NCI-H146 (cell line): ENCODE measurements at places on chromosomes 16 and 17.

- no peak for DNase-seq
Observed at GRCh38 chr17:81804559-81805399, 829 bp downstream of the GCGR start.

DNA sequence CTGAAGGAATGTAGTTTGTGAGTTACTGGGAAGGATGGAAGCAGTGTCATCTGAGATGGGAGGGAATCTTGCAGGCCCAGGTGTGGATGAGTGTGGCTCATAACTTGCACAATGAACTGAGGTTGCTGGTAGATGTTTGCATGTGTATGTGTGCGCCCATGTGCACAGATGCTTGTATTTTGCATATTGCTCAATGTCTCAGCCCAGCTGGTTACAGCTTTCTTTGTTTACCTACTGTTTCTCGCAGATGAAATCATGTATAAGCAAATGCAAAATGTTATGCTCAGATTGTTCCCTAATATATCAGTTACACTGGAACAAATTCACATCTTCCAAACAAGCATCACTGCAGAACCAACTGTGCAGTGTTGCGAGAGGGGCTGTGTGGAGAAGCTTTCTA, 452.2 kb upstream of the EEF2KMT start:
- DNase-seq = no peak

DNA sequence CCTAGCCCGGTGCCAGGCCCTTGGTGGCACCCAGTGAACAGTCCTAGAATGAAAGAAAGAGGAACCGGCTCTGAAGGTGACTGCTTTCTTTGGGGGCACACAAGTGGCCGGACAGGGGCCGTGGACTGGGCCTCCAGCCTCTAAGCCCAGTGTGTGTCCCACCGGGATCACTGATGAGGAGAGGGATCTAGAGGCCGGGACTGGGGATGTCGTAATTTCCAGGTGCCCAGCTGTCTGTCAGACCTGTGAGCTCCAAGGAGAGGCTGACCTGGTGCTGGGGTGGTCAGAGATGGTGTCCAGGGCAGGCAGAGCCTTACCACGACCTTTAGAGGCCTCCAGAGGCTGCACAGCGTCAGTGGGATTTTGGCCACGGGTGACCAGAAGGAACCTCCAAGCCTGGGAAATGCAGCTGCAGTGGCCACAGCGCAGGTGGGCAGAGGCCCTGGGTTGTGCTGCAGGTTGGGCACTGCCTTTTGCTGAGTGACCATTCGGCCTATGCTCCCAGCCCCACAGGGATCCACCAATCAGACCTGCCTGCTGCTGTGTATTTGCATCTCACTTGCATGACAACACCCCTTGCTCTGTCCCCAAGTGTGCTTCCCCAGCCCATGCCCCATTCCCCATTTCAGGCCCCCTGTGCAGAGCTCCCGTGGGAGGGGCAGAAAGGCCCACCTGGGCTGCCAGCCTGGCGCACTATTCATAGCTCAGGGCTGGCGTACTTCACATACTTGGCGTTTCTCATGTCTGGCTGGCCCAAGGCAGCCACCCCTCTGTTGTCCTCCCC, 12.5 kb downstream of the ARHGAP23 start:
- DNase-seq = no peak

DNA sequence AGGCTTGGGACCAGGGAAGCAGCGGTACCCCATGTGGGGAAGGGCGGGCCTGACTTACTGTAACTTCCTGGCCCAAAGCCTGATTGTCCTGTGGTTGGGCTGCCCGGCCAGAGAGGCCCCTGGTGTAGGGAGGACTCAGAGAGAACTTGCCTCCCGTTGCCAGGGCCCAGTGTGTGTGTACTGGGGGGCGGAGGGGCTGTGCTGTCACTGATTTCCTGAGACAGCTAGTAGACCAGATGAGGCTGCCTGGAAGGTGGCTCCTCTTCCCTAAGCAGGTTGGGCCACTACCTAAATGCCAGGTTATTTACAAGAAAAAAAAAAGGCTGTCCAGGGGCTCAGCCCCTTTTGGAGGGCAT, 16.7 kb downstream of the SOCS3 start:
- no peak for DNase-seq
